ENCODE measurements at places on chromosomes 5 and 9.

DNA sequence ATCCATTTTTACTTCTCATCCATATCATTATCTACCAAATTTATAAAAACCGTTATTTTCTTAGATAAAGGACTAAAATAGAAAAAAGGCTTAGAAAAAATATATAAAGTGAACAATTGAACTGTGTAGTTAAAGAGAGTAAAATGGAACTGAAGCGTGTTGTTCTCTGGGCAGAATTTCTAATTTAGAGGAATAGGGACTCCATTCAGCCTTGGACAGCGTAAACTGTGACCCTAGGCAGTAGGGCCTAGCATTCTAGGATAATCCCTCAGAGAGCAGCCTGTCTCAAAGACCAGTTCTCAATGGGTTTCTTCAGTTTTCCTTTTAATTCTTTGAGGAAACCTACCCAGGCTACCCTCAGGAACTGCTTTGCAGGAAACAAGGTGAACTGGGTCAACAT is 11.1 kb downstream of the ZNF462 start:
- no peak for DNase-seq

DNA sequence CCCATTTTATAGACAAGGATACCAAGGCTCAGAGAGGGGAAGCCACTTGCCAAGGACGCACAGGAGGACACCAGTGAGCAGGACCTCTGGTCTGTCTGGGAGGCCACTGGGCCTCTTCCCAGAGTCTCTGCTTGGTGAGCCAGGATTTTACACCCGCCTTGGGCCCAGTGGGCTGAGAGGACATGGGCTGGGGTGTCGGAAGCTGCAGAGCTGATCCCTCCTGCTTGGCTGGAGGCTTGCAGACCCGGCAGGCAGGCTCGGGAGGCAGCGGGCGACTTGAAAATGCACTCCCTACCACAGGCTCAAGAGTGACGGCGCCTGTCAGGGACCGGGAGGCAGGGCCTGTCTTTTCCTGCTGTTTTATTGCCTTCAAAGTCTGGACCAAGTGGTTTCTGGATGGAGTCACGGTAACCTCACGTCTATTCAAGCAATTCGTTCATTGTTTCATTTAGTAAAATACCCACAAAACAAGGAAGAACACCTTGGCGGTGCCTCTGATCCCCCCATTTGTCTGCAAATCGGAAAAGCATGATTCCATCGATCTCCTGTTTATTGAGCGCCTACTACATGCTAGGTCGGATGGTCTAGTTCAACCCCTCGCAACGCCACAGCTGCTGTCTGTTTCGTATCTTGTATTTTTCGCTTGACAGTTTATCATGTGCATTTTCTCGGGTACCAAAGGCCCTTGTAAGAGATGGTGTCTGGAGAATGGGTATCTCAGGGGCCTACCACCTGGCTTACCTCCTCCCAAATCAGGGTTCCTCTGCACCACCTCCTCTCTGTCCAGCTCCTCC is 108.1 kb upstream of the IER5L start:
- no peak for DNase-seq

- DNase-seq = no peak
Observed at GRCh38 chr5:50559955-50560354, 106.5 kb upstream of the PARP8 start.

GRCh38 chr5:127564002-127564769 is 46.7 kb downstream of the PRRC1 start:
- peak; percentile 52 for DNase-seq

GRCh38 chr5:63263411-63263810 is 684.8 kb downstream of the LRRC70 start:
- DNase-seq = no peak

- no peak for DNase-seq
Observed at GRCh38 chr9:19620326-19620725, 168.5 kb downstream of the SLC24A2 start.

GRCh38 chr5:154421868-154422267 is 23.9 kb upstream of the SAP30L start:
- DNase-seq = no peak

GRCh38 chr9:69174616-69175463 is 763 bp downstream of the TJP2 start:
- DNase-seq = no peak

- DNase-seq = no peak
Observed at GRCh38 chr9:77304543-77304942, 127.2 kb downstream of the VPS13A start.

DNA sequence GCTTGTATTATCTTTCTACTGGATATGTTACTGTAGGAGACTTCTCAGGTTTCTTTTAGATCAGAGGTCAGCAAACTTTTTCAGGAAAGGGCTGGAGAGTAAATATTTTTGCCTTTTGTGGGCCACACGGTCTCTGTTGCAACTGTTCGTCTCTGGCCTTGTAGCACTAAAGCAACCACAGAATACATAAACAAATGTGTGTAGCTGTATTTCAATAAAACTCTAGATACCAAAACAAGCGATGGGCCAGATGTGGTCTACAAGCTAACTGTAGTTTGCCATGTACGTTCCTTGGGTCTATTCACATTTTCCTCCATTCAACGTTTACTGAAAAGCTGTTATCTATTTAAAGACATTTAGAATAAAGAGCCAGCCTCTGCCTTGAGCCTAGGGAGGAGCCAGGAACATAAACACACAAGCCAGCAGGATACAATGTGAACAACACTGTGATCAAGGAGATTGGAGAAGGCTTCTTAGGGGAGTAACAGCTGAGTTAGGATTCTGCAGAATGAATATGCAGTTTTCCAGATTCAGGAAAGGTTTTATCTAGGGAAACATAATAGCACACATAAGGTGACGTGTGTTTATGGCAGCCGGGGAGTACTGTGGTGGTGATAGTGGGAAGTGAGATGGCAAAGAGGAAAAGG is 33.0 kb upstream of the HOMER1 start:
- DNase-seq = no peak

DNA sequence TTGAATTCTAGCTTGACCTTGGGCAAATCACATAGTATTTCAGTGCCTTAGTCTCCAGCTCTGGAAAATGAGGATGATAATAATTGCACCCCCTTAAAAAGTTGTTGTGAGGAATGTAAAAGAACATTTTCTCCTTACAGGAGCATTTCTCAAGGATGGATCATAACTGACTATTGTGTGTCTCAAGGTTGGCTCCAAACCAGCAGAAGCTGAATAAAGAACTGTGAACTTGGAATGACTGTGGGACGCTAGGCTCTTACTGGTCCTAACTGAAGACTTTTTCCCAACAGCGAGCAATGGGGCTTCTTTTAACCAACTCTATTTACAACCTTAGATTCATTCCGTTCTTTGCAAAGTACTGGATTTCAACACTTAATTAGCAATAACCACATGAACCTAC is 26.2 kb upstream of the GLRX start:
- no peak for DNase-seq

GRCh38 chr5:180208038-180208434 is 975 bp downstream of the RASGEF1C start:
- DNase-seq = no peak

DNA sequence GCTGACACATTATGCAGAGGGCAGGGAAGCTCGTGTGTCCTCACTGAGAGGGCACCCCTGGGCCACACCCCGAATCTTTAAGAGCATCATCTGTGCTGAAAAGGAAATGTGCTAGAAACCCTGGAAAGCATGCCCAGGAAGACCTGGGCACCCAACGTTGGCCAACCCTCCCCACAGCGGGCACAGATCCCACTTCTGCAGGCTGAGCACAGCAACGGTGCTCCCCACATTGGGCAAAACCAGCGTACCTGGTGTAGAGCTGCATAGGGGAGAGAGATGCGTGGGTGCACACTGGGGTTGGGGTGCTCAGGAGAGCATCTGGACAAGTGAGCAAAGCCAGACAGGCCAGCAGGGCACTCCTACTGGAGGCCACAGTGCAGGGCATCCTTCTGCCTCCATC is 32.6 kb downstream of the ROR2 start:
- no peak for DNase-seq

DNA sequence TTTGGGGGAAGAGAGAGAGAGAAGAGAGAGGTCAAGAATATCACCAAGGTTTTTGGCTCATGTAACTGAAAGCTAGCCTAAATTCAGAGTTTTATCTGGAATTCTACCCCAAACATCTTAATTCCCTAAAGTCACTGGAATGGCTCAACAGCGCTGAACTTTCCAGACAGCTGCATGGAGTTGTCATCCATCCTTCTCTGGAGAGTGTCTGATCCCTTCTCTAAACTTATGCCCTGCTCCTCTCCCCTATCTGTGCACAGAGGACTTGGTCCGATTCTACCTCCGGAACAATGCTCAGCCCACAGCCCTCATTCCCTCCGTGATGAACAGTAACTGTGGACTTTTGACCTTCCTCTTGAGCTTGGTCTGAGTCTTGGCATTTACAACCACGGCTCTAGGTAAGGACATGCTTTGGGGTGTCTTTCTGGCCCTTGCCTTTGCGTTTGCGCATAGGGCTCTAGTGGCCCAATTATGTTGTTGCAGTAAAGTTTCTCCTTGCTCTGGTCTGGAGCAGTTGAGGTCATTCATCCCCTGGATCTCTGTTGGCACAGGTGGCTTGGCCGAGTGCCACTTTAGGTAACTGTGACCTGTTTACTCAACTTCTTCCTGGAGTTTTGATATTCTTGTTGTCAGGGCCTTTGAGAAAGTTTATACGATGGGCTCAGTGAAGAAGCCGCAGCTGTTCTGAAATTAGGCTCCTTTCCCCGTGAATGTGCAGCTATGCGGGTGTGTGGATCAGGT is 18.3 kb upstream of the CD180 start:
- DNase-seq = no peak

- no peak for DNase-seq
Observed at GRCh38 chr5:41636605-41637004, 126.2 kb upstream of the PLCXD3 start.

- DNase-seq = no peak
Observed at GRCh38 chr5:151178777-151179488, 21.4 kb upstream of the ANXA6 start.

DNA sequence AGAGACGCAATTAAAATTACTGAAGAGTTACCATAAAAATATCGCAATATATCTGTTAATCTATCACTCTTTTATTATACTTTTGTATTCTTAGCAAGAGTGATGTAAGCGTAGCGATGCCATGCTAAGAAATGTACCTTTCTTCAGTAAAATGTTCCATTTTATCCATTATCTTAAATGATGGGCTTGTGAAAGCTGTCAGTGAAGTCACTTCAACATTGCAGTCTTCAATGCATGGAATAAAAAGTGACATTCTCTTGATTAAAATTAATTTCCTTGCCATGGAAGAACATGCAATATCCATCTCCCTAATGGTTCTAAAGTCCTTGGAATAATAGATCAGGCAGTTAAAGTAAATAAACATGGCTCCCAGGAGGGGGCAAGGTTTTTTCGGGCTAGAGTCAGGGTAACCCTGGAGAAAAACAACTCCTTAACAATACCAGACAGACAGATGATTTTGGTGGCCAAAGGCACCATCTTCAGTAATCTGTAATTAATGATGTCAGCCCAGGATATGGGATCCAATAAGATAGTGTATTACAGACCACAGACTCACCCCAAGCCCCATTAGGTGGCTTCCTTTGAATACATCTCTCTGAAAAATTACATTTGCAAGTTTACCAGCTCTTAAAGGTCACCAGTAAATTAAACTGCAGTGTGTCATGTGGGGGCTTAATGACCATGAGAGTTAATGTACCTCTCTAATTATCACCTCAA is 677.1 kb downstream of the DTWD2 start:
- no peak for DNase-seq

DNA sequence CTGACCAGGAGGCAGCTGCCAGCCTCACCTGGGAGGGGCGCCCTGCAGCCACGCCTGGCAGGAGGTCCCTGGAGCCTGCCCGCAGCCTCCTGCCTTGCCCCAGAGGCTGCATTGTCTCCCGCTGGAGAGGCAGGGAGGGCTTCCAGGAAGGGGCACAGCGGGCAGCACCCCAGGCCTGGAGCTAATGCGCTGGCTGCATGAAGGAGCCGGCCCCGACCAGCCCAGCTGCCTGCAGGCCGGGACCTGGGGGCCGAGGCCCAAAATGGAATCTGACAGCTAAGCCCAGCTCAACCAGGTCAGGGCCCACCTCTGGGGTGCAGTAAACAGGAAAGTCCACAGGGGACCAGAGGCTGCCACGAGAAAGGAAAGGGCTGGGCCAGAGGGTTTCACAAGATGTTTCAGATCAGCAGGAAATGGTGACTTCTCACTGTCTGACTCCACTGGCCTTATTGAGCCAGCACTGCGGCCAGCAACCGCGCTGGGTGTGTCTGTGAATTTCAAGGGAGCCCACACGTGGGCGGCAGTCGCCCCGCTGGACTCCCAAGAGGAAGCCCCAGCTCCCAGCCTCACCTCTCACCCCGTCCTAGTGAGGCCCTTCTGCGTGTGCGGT is 18.6 kb upstream of the NOTCH1 start:
- no peak for DNase-seq

DNA sequence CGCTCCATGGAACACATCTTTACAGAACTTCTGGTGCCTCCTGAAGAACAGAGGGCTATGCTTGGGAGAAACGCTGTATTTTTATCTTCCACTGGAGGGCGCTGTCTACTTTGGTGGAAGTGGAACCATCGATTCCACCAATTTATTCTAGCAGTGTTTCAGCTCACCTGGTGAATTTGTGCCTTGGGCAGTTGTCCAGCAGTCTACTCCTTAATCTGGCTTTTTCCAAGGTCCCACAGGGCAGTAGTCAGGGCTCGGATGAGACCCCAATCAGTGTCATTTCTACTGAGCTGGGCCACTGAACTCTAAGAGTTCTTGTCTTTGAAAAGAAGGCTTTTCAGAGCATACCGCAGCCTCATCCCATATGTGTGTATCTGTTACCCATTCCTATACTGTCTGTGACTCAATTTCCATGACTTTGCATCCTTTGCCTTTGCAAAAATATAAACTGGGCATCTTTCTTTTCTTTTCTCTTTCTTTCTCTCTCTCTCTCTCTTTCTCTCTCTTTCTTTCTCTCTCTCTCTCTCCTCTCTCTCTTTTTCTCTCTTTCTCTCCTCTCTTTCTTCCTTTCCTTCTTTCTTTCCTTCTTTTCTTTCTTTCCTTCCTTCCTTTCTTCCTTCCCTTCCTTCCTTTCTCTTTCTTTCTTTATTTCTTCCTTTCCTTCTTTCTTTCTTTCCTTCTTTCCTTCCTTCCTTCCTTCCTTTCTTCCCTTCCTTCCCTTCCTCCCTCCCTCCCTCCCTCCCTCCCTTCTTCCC is 138.4 kb upstream of the ZNF618 start:
- peak; percentile 27 for DNase-seq

DNA sequence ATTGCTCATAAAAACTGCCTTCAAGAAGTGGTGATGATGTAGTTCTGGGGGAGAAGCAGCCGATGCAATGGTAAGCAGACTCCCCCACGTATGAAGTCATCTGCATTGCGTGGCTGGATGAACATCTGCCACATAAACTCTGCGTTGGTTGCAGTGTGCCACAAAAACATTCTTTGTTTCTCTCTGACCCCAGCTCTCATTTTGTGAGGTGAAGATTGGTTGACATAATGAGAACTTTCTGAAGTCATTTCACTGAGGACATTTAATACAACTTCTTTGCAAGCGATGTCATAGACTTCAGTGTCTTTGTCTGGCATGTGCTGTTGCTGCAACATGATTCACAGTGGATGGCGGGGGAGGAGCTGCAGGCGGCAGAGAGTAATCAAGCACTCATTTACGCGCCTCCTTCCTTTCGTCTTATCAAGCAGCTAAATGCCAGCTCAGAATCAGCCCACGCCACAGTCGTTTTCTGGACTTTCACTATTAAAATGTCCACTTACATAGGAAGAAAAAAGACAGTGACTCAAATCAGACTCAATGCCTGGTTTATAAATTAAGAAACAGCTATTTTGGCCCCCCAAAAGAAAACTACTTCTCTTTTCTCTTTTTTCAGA is 91.5 kb upstream of the NFIL3 start:
- no peak for DNase-seq
